ENCODE measurements at places on chromosomes 4 and X.

- no peak for DNase-seq
These were observed 228.8 kb downstream of the SHROOM3 start for GRCh38 chr4:76663824-76664223.

DNA sequence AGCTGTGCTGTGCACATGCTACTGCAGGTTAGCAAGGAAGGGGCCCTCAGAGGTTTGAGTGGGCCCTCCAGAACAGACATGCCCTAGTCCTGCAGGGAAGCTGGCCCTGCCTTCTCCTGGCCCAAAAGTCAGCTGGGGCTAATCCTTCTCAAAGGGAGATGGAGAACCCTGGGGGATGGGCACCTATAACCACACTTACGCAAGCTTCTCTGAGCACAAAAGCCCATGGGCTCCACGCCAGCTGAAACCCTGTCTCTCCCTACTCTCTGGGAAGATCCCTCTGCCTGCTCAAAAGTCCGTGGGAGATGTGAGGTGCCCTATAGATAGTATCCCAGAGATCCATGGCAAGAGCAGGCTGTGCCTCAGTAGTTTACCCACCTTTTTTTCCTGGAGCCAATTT lies 58.9 kb upstream of the DKK2 start:
- no peak for DNase-seq

- no peak for DNase-seq
These were observed 160.5 kb downstream of the TBX22 start for GRCh38 chrX:80174925-80175574.

GRCh38 chrX:355329-356050 lies 31.2 kb downstream of the PPP2R3B start:
- DNase-seq = no peak

- DNase-seq = no peak
These were observed 25.1 kb upstream of the USO1 start for GRCh38 chr4:75699299-75699698.

- no peak for DNase-seq
These were observed 338.8 kb downstream of the PPP3CA start for GRCh38 chr4:101008503-101008902.

DNA sequence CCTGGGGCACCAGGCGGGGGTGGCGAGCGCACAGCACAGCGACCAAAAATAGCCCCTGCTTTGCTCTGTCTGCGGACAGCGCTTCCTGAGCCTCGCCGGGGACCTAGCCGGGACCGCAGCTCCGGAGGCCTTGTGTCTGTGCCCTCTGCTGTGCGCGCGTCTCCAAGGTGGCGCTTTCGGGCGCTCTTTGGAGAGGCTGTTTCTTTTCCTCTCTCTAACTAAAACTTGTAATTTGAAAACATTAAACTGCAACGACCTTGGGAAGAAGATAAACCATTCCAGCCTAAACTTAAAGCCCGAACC lies 3.4 kb downstream of the ARX start:
- DNase-seq = no peak

GRCh38 chrX:117327373-117327772 lies 789.2 kb downstream of the KLHL13 start:
- no peak for DNase-seq

GRCh38 chrX:45191820-45192409 lies 8.8 kb downstream of the DIPK2B start:
- DNase-seq = no peak

- no peak for DNase-seq
These were observed 76.5 kb downstream of the PSAPL1 start for GRCh38 chr4:7358100-7358735.

DNA sequence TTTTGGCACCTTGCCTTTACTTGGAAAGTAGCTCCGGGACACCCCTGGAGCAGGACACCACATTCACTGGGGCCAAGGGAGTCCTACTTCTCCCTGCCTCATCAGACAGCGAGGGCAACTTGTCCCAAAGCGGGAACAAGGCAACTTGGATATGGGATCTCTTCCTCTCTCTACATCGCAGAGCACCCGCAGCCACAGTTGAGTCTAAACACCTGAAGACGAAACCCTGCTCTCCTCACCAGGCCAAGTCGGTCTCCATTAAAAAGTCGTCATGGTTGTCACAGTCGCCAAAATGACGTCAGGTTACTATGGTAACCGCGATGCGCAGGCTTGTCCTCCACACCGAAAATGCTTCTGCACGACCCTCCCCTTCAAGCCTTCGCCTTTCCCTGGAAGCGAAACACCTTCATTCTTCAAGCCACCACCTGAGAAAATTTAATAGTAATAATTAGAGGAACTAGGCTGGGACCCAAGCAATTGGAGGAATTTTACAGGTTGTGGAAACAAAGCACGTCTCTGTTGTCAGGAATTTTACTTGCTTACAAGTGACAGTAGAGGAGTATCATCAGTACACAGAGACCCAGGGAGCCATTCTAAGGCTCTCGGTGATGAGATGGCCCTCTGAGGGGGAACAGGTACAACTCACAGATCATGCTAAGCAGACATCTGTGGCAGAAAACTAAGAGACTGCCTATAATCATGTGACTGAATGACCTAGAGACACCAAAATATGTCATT lies 30.5 kb upstream of the TCEAL4 start:
- peak; percentile 39 for DNase-seq

DNA sequence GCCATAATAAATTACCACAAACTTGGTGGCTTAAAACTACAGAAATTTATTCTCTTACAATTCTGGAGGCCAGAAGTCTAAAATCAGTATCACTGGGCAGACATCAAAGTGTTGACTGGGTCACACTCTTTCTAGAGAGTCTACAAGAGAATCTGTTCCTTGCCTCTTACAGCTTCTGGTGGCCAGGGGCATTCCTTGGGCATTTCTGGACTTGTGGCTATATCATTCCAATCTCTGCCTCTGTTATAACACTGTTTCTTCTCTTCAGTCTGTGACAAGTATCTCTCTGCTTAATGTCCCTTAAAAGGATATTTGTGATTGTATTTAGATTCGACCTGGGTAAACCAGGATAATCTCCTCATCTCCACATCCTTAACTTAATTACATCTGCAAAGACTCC lies 207.3 kb upstream of the DCAF8L1 start:
- no peak for DNase-seq

- DNase-seq = no peak
These were observed 283.8 kb upstream of the ARSJ start for GRCh38 chr4:114263233-114263632.

- no peak for DNase-seq
These were observed 90.8 kb downstream of the AFF1 start for GRCh38 chr4:87025614-87026041.
